Activated CD4-positive, alpha-beta T cell treated with anti-CD3 and anti-CD28 coated beads for 36 hours (primary cell): ENCODE measurements at places on chromosomes 16 and 17. TPM values are rescaled to one million over a fixed set of nuclear protein-coding genes. Genes with fewer than 3 reads are reported as not detected.

Gene TMEM220
- 1.1 TPM for total RNA-seq

Gene PRR15L
- not detected for total RNA-seq

Gene NSRP1
- total RNA-seq = 29.9 TPM

Gene FOXC2
- total RNA-seq = not detected

Gene EXOC3L1
- total RNA-seq = not detected

Gene INCA1
- total RNA-seq = 0.28 TPM

Gene HSD11B2
- total RNA-seq = 2.0 TPM

Gene PAM16
- 67.8 TPM for total RNA-seq

Gene CDH1
- 4.5 TPM for total RNA-seq

Gene LRRC37A
- 0.85 TPM for total RNA-seq

Gene ABCA9
- not detected for total RNA-seq

Gene CIBAR2
- total RNA-seq = not detected

Gene CACNG1
- total RNA-seq = not detected

Gene ITGB4
- total RNA-seq = 0.62 TPM

Gene C17orf67
- 5.0 TPM for total RNA-seq

Gene TEDC2
- 23.1 TPM for total RNA-seq

Gene RCVRN
- total RNA-seq = not detected

Gene GAS2L2
- 0.07 TPM for total RNA-seq

Gene RHBDL3
- 0.09 TPM for total RNA-seq

Gene GCGR
- total RNA-seq = not detected

Gene NOXO1
- total RNA-seq = not detected

Gene PIGW
- 13.4 TPM for total RNA-seq

Gene TRPV3
- 0.89 TPM for total RNA-seq

Gene KRTAP17-1
- total RNA-seq = not detected
